Amygdala (tissue), 56 donors: ENCODE measurements at places on chromosomes 12 and 14.
A peak's percentile ranks its signal among the peaks of the same experiment; 100 is the strongest.

- DNase-seq: no peak
Observed at GRCh38 chr14:73209953-73210352, 27.4 kb upstream of the PAPLN start.

GRCh38 chr12:18818579-18819268 is 80.8 kb downstream of the CAPZA3 start:
- DNase-seq: no peak

- no peak for DNase-seq
Observed at GRCh38 chr14:104587641-104588040, 8.1 kb downstream of the C14orf180 start.

DNA sequence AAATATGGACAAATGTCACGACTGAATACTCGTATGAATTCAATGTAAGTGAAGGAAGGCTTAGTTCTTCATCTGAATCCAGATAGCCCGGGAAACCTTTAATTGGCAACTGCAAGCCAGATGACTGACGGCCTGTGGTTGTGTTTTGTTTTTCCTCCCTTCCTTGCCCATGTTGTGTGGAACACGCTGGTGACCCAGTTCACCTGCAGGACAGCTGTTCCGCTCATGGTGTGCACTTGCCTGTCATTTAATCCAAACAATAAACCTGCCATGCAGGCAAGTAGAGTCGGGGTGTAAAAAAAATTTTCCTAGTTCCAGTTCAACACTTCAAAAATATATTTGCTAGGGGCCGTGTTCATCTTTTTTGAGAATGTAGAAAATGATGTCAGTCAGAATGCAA is 88.0 kb downstream of the TMEM132D start:
- no peak for DNase-seq

- DNase-seq: no peak
Observed at GRCh38 chr14:60622210-60622916, 26.9 kb downstream of the SIX1 start.

- DNase-seq: no peak
Observed at GRCh38 chr12:112598626-112599025, 179.9 kb downstream of the PTPN11 start.

- no peak for DNase-seq
Observed at GRCh38 chr14:30242744-30243143, 315.1 kb upstream of the PRKD1 start.

DNA sequence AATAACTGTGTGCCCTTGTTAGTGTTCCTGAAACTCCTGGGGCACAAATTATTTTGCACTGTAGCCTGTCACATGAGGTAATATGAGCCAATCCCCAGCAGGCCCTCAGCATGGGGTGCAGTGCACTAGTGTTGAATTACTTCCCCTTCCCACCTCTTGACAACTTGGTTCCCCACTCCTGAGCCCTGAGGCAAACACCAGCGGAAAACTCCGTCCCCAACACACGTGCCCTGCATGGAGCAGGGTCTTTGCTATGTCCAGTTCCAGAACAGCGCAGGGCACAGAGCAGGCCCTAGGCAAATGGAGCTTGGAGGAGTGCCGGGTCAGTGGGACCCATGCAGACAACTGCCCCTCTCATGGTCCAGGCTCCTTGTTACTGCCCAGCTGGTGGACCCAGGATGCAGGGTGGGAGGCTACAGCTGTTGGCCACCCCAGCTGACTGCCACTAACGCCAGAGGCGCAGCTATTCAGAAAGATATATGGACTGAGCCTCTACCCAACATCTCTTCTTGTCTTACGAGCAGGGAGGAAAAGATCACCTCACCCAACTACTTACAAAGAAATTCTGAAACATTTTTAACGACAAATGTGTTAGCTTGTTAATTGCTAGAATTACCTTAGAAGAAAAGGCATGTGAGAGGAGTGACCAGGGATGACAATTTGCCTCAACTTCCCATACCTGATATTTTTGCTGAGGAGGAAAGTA is 71.6 kb downstream of the NT5DC3 start:
- no peak for DNase-seq

- peak; percentile 81 for DNase-seq
Observed at GRCh38 chr12:1644534-1645438, 15.8 kb downstream of the WNT5B start.

DNA sequence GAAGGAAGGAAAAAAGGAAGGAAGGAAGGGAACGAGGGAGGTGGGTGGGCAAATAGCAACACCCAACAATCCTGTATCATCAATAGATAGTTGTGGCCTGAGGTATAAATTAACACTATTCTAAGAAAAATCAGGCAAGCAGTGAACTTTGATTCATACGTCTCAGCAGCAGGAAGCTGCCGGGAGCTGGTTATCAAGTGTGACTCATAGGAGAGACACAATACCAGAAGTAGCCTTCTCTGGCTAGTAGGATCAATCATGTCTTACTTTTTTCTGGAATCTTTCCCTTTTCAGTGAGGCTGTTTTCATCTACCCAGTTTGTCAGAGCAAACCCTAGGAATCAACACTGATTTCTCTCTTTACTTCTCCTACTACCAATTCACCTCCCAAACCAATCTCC is 780.5 kb downstream of the NRXN3 start:
- no peak for DNase-seq
